ENCODE measurements at places on chromosomes 6 and 20.

GRCh38 chr6:136365776-136366354 is 76.2 kb upstream of the BCLAF1 start:
- no peak for DNase-seq

DNA sequence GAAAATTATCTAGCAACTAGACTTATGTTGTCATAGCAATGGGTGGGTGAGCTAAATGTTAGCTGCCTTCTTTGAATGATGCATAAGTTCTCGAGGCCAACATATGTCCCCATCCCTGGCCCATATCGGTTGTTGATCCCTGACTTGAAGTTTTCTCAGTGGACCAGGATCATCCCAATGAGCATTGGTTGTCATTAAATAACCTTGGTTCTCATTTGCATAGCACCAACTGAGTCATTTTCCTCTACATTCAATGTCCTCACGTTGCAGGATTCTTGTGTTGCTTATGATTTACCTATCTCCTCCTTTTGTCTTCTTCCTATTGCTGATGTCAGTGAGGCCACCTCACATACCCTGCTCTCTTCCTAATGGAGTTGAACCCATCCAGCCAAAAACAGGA is 12.1 kb upstream of the AHCY start:
- no peak for DNase-seq

DNA sequence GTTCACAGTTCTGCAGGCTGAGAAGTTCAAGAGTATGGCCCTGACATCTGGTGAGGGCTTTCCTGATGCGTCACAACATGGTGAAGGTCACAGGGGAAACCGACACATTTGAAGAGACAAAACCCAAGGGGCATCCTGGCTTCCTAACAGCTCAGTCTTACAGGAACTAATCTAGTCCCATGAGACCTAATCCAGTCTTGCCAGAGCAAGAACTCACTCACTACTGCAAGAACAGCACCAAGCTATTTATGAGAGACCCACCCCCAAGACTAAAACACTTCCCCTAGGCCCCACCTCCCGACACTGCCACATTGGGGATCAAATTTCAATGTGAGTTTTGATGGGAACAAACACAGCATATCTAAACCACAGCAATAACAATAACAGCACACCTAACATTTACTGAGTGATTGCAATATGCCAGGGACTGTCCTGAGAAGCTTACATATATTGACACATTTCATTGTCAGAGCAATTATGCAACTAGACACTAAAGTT is 46.6 kb downstream of the TPBG start:
- DNase-seq: peak; percentile 39

DNA sequence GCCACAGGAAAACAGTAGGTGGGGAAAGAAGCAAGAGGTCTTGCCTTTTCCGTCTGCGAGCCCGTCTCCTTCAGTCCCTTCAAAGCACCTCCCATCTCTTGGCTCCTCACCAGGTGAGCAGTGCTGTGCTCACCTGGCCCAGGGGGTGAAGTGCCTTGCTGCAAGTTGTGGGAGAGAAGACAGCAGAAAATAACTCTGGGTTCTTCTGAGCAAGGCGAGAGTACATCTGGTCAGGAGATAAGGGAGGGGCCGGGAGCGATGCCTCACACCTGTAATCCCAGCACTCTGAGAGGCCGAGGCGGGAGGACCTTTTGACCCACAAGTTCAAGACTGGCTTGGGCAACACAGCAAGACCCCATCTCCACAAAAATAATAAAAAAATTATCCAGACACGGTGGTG is 35.6 kb upstream of the TGM3 start:
- no peak for DNase-seq

DNA sequence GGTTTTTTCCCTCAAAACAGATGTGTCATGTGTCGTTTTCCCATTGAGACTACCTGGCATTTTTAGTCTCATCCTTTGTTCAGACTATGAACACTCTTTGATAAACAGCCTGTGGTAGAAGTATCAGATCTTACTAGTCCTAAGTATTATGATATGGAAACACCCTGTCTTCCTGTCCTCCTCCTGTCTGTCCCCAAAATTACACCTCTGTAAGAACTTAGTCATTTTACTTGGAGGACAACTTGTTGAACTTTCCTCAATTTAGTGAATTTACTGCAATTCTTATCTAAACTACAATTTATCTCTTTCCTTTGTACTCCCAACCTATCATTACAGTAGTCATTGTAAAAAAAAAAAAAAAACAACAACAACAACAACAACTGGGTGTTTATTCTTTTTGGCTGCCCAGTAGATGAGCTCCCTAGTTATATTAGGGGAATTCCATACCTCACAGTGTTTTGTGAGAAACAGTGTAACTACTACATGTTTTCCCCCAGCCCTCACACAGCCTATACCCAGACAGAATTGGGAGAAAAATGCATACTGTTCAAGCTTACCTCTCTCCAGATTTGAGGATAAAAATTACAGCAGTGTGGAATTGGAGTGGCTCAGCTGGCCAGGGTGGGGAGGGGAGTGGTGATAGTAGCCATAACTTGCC is 18.5 kb upstream of the ERVFRD-1 start:
- DNase-seq: no peak

DNA sequence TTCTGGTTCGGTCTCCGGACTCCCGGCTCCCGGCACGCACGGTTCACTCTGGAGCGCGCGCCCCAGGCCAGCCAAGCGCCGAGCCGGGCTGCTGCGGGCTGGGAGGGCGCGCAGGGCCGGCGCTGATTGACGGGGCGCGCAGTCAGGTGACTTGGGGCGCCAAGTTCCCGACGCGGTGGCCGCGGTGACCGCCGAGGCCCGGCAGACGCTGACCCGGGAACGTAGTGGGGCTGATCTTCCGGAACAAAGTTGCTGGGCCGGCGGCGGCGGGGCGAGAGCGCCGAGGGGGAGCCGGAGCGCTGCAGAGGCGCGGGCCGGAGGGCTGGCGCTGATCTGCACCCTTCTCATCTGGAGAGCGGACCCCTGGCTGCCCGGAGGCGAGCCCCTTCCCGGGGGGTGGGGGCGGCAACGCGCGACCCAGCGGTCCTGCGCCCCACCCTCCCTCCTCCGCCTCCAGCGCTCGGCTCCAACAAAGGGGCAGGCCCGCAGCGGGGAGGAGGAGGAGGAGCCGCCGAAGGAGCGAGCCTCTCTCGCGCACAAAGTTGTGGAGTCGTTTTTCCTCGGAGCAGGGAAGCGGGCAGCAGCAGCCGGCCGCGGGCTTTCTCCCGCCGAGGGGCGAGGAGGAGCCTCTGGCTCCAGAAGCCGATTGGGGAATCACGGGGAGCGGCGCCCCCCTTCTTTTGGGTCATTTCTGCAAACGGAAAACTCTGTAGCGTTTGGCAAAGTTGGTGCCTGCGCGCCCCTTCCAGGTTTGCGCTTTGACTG is at the start of gene UTRN:
TSS of gene UTRN (plus strand) at position 553 of the 765 bp plus-strand sequence. CDS start 6,494 bp downstream, outside the sequence.
- DNase-seq: peak; percentile 12

- DNase-seq: no peak
Observed at GRCh38 chr6:113530769-113531168, 326.4 kb upstream of the MARCKS start.

DNA sequence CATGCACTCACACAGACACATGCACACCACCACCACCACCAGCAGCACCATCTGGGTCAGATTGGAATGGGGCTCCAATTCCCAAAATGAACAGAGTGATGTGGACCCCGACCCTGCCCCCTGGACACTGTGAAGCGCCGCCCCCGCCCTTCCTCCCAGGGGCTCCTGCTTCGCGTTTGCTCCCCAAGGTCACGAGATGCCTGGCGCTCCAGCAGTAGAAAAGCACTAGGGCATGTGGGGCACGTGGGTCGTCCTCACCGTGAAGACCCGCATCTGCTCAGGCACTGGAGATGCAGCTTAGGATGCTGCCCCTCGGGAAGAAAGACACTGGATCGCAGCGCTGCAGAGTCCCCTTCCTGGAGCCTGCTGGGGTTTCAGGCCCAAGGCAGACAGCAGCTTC is 184.0 kb downstream of the SMOC2 start:
- DNase-seq: no peak

GRCh38 chr20:48564982-48565539 is 262.7 kb downstream of the PREX1 start:
- no peak for DNase-seq

DNA sequence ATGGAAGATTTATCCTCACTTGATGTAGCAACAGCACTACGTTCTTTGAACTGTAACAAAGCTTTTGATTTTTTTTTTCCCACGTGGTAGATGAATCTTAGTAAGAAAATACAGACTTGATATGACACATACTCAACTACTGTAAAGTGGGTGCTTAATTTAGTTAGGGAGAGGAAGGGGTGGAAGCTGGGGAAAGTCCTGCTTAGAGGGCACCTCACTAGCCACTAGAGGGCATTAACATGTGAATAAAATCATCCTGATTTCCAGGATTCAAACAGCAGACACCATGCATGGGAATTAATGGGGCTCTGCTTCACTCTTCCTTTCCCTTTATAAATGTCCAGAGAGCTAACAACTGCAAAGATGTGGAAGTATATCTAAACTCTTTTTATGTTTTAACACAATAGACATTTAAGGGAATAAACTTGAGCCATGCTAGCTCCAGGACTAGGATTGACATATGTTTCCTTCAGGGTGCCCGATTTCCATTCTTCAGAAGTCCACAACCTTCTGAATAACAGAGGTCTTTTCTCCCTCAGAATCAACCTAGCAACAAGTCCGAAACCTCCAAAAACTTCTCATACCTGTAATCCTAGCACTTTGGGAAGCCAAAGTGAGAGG is 250.1 kb downstream of the ATXN1 start:
- DNase-seq: peak; percentile 72

- DNase-seq: no peak
Observed at GRCh38 chr20:47868236-47868635, 83.0 kb upstream of the SULF2 start.

- no peak for DNase-seq
Observed at GRCh38 chr20:41598719-41599118, 19.5 kb downstream of the CHD6 start.

DNA sequence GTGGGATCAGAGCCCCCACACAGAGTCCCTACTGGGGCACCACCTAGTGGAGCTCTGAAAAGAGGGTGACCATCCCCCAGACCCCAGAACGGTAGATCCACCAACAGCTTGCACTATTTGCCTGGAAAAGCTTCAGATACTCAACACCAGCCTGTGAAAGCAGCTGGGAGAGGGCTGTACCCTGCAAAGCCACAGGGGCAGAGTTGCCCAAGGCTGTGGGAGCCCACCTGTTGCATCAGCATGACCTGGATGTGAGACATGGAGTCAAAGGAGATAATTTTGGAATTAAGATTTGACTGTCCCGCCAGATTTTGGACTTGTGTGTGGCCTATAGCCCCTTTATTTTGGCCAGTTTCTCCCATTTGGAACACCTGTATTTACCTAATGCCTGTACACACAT is 260.4 kb downstream of the TBX18 start:
- no peak for DNase-seq

DNA sequence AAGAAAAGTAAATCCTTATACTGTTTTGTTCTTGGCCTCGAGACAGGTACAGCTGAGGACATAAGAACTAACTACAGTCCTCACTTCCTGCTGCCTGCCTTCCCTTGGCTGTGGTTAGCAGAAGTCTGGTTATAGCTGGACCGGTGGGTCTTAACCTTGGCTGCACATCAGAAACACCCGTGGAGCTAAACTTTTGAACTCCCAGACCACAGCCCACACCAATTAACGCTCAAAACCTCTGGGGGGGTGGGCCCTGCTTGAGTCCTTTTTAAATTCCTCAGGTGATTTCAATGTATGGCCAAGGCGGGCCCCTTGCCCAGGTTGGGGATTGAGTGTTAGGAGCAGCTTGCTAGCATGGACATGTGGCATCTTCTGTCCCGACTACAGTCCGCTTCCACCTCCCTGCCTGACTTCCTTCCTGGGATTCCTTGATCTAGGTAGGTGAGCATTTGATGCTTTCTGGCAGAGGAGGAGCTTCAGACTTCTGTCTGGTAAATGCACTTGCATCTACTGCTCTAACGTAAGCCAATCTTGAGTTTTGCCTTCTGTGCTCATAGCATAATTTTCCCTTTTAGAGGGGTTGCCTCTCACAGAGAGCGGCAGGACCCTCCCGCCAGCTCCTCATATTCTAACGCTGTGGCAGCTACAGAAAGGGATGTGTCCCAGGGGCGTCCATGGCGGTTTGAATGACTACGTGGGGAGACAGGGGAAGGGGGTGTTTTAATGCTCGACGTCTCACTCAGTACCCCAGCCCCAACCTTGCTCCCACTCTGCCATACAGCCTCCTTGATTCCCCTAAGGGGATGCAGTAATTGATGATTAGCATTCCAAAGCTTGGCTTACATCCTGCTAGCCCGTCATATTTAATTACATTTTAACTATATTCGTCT is 390.1 kb downstream of the ZFAND3 start:
- no peak for DNase-seq

DNA sequence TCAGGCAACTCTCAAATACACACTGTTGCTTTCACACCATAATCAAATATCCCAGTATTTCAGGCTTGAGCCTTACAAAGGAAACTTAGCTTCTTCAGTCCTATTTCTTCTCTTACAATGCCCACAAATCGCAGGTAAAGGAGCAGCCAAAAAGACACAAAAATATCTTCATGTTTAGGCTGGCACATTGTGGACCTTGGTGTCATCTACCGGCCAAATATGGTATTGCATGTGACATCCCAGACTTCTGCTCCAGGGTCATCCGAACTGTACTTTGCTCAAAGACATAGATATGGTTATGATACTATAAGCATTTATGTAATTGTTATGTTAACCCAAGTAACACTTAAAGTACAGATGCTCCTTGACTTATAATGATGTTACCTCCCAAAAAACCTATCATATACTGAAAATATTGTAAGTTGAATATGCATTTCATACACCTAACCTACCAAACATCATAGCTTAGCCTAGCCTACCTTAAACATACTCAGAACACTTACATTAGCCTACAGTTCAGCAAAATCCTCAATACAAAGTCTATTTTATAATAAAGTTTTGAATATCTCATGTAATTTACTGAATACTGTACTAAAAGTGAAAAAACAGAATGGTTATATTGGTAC is 4.6 kb downstream of the OR2H2 start:
- peak; percentile 69 for DNase-seq

- DNase-seq: peak; percentile 89
Observed at GRCh38 chr6:109978174-109979032, at the start of gene GPR6. TSS of gene GPR6 (plus strand) at chr6:109978311. CDS start at chr6:109979113, 802 bp downstream.

DNA sequence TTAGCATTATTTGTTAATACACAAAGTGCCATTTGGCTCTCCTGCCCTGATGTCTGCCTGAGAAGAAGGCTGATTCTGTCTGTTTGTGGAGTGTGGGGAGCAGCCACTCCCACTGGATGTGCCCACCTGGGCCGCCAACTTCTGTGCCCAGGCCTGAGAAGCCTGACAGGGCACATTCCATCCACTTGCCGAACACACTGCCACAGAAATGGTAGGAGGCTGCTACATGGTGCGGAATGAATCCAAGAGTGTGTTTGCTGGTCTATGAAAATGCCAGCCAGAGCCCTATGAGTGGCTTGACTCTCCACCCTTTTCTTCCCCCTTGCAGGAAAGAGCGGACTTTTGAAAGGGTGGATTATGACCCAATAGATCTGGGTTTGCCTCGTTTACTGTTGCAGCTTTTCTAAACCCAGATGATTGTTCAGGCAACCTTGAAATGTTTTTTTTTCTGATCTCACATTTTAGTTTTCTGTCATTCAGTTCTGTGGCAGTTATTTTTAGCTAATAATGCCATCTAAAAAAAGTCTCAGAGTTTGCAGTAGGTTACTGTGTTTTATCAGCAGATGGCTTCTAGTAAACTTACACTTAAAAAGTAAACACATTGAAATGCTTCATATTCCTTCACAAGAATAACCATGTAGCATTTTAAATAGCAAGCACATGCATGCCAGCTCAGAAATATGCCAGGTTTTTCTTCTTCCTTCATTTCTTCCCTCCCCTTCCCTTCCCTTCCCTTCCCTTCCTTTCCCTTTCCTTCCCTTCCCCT is 196.5 kb downstream of the SLC35F1 start:
- no peak for DNase-seq

- no peak for DNase-seq
Observed at GRCh38 chr6:53795340-53795701, 516 bp downstream of the LRRC1 start.

GRCh38 chr6:114315831-114316595 is 26.8 kb downstream of the HS3ST5 start:
- DNase-seq: no peak

Data from NCI-H82 (cell line).